NCI-H1417 (cell line): ENCODE measurements at places on chromosomes 2 and 18.
A peak's percentile ranks its signal among the peaks of the same experiment; 100 is the strongest.

DNA sequence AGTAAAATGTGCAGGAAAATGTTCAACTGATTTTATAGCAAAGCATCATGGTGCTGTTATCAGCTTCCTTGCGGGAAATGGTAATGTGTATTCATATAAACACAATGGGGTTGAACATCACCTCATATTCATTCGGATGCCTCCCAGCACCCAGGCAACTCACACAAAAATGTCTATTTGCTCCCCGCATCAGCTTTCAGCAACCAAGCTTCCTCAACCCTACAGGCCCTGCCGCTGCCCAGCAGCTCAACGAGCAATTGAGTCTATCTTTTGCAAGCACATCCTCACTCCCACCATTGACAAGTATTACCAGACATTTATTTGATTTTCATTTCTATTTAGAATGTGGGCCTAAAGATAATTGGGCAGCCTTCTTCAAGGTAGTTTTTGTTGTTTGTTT, 2161.4 kb upstream of the PIK3C3 start:
- no peak for DNase-seq

GRCh38 chr2:65681503-65681902, 249.1 kb upstream of the SPRED2 start:
- no peak for DNase-seq

GRCh38 chr2:188068093-188068492, 223.6 kb upstream of the GULP1 start:
- no peak for DNase-seq

DNA sequence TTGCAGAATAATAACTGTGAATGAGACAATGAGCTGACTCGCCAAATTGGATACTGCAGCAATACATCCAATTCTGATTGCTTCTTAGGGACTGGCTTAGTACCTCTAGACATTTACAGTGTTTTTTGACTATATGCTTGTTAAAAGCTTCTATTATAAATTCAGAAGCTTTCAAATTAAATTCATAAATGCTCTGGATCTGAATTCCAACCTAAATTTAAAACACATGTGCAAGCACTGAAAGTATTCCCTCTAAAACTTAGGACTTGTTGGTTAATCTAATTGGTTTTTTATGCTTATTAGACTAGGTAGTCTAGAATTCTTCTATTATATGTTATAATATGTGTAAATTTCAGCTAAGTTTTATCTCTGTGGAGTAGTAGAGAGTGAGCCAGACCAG, 306.9 kb downstream of the CPS1 start:
- DNase-seq = no peak

GRCh38 chr2:232884549-232885263, 14.6 kb downstream of the SNORC start:
- no peak for DNase-seq

- no peak for DNase-seq
These were observed 163.7 kb downstream of the MCFD2 start for GRCh38 chr2:46751897-46752296.

DNA sequence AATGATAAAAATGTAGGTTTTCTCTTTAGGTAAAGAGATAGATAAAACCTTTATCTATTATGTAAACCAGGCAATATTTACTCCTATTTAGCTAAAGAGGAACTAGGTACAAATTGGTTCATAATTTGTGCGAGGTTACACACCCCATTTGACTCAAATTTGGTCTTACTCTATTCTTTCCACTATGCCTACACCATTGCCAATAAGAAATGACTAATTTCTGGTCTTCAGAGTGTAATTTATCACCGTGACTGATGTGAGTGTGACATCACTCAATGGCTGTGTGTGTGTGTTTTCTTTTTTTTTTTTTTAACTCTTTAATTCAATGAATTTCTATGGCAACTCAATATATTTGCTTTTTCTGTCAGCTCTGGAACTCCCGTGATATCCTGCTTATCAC, 955.8 kb downstream of the TDRD15 start:
- no peak for DNase-seq

DNA sequence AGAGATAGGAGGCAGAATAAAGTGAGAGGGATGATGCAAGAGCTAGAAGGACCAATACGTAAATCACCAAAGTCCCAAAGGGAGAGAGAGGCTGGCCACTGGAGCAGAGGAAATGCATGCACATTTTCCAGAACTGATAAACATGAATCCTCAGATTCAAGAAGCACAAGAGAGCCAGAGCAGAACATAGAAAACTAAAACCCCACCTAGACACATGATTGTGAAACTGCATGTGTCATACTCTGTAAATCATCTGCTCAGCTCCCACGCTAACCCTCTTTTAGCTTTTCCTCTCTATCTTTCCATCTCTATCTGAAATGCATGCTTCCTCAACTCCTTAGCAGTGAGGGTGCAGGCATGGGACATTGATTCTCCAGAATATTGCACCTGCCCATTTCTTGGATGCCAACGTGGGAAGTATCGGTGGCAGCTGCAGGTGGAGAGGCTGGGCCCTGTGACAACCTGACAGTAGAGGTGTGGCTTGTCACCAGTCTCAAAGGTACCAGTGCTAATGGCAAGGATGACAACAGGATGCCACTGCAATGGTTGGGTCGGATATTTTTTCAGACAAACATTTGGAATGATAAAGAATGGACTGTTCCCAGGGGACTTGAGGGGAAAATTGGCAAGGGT, 89.3 kb upstream of the OTOS start:
- DNase-seq = no peak

DNA sequence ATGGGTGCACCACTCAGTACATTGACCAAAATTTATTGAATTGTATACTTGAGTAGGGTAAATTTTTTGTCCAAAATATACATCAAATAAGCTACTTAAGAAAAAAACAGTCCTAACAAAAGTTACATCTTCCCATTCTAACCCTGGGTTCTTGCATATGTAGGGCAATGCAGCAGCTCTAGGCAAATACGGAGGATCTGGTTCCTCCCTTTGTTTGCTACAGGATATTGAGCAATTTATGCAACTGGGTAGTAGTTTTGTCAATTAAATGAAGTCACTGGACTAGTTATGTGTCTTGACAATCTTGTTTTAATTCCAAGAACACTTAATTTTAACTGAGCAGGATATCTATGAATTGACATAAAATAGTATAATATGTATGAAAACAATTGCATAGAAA, 1507.2 kb upstream of the PIK3C3 start:
- no peak for DNase-seq

DNA sequence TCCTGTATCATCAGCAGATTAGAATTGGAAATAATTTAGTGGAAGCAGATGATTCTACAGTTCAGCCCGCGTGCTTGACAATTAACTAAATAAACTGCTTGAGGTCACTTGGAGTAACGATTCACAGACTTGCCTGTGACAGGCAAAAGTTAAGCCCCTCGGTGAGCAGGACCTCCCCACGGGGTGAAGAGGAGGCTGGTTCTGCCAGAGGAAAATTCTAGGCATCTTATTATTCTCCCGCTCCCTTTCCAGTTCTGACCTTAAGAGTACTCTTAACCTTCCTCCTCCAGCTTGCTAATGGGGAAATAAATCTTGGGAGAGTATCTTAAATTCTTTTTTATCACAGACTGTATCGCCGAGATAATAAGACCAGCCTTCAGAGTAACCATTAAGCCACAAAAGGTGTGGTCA, 169.7 kb upstream of the SMAD2 start:
- DNase-seq = peak; percentile 82

GRCh38 chr2:96665083-96665569, 22.6 kb downstream of the FER1L5 start:
- DNase-seq = no peak

- DNase-seq = peak; percentile 29
These were observed 11.8 kb upstream of the SULT1C3 start for GRCh38 chr2:108228006-108228405.

DNA sequence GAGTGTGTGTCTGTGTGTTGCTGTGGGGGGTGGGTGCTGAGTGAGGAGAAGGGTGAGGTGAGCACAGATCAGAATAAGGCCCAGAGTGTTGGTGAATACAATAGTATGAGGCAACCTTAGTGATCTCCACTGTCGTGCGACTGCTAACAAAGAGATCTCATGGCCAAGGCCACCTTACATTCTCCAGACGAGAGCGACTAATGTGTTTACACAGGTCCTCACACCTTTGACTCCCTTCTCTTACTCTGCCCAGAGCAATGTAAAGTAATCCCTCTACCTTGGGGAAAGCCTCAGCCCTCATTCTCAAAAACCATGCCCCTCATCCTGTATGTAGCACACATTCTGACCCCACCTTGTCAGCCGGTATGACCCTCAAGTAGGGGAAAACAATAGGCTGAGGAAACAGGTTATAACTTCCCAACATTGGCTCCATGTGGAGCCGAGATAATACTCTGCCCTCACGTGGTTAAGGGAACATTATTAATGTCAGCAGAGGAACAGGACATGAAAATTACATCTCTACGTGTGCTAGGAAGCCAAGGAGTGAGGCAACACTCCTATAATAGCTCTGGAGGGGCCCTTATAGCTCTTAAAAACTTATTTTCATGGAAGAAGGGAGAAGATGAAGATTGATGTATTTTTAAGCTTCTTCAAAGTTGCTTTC, 323.0 kb upstream of the NT5C1B start:
- no peak for DNase-seq

- DNase-seq = no peak
These were observed 105.9 kb downstream of the SRBD1 start for GRCh38 chr2:45505138-45505537.

DNA sequence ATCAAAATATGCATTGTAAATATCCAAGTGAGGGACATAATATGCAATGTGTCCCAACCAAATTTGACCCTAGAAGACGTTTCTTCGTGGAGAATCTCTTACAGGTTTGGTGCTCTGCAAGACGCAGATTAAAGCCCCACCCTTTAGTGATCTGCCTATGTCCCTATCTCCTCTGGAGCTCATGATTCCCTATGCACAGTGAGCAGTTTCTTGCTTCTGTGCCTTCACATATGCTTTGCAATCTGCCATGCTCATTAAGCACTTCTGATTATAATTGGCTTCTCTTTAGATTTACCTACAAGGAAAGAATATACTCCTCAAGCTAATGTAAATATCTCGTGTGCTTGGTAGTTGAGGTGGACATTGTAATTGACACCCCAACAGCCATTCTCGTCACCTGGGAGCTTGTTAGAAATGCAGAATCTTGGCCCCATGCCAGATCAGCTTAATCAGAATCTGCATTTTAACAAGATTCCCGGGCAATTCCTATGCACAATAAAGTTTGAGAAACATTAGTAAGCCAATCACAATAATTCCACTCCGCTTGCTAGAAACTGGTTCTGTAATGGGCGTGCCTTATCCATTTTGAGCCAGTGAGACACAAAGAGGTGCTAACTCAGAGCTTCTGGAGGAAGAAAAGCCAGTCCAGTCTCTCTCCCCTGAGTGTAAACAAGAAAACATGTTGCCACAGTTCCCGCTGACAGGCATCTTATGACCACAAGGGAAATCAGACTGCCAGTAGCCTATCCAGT, 2.8 kb upstream of the PUM2 start:
- peak; percentile 92 for DNase-seq

DNA sequence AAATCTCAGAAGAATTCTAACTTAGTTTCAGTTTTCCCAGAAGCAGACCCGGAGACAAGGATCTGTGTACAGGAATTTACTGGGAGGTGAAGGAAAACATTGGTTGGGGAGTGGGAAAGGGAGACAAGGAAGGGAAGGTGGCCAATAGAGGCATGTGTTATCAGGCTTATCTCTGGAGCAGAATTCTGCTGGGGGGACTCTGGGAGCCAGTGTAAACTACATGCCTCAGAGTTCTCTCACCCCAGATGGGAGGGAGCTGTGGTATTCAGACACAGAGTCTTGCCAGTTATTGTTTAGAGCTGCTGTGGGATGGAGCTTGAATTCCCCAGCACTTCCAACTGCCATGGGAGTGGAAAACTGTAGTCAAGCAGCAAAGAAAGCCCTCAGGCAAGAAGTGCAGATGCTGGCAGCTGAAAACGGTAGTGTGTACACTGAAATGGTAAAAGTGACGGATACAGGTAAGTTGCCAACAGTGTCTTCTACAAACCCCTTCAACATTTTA, 19.0 kb downstream of the DNPEP start:
- no peak for DNase-seq

DNA sequence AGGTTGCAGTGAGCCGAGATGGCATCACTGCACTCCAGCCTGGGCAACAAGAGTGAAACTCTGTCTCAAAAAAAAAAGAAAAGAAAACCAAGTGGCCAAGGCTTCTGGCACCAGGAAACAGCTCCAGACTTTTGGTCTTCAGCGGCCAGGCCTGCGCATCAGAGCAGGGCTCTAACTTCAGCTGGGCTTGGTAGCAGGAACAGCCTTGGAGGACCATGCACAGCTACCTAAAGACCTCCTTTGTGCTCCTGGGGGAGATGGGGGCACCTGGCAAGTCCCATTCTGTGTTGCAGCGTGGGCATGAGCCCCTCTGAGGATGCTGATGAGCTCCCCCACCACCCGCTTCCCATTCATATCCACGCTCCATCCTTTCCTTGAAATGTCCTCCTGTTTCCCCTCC, 56.4 kb upstream of the SEMA4C start:
- no peak for DNase-seq

DNA sequence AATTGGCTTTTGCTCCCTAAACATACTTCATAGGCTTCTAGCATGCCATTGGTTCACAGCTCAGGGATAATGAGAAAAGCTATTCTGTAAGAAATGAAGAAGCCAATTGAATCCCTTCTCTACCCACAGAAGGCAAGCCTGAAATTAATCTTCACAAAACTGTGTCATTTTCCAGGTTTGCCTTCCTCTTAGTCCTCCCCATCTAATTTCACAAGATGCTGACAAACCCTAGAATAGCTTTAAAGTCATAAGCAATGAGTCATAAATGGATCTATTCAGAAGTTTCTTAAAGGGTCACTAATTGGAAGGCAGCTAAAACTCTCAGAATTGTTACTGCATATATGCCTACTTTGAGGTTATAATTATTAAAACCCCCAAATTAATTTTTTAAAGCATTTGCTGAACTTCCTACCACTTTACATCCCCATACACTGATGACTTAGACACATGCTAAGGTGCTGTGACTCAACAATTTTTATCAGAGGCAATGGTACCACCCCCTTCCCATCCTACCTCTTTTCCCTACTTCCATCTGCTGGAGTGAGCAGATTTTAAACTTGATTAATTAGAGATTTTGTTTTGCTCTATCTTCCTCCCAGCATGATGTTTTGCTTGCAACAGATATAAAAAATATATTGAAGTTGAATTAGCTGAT, 51.3 kb upstream of the NABP1 start:
- no peak for DNase-seq

GRCh38 chr2:118045286-118045685, 31.4 kb upstream of the CCDC93 start:
- no peak for DNase-seq

GRCh38 chr18:708096-708495, 4.3 kb downstream of the ENOSF1 start:
- no peak for DNase-seq

DNA sequence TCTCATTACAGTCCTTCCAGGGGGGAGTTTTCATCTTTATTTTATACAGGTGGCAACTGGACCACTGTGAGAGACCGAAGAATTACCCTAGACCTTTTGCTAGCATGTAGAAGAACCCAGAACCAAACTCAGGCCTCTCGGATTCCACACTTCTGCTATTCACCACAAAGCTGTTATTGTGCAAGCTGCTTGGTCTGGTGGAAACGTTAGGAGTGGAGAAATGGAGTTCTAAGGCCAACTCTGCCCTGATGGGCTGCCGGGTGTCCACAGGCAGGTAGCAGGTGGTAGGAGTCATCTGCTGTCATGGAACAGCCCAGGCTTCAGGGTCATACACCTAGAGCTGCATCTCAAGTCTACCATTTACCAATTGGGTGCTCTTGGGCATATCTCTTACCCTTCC, 218.8 kb downstream of the BCL11A start:
- DNase-seq = no peak

- no peak for DNase-seq
These were observed 123.0 kb downstream of the ACAA2 start for GRCh38 chr18:49690312-49690711.

- no peak for DNase-seq
These were observed 161.0 kb downstream of the RAPGEF4 start for GRCh38 chr2:172896661-172897081.
